Activated CD4-positive, CD25-positive, alpha-beta regulatory T cell treated with anti-CD3 and anti-CD28 coated beads, Interleukin-2, amount 50 U/mL, for 72 hours (primary cell): ENCODE measurements at places on chromosomes 6 and 20.

- no peak for DNase-seq
Observed at GRCh38 chr6:128538763-128539162, 18.4 kb upstream of the PTPRK start.

DNA sequence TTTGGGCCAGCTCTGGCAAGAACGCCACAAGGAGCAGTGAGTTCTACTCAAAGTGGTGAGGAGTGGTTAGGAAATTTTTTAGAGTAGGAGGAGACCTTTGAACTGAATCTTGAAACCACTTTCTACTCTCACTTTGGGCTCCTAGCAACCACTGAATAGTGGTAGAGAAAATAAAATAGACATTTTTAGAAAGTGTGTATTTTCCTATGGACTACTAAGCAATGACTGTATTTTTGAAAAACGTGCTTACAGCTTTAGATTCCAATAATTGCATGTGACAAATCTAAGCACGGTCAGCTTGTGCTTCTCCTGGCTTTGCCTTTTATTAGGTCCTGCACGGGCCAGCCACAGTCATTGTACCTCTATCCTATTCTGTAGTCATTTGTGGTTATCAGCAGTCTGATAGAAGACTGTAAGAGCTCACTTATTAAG, 8.7 kb upstream of the IFNGR1 start:
- DNase-seq: no peak

DNA sequence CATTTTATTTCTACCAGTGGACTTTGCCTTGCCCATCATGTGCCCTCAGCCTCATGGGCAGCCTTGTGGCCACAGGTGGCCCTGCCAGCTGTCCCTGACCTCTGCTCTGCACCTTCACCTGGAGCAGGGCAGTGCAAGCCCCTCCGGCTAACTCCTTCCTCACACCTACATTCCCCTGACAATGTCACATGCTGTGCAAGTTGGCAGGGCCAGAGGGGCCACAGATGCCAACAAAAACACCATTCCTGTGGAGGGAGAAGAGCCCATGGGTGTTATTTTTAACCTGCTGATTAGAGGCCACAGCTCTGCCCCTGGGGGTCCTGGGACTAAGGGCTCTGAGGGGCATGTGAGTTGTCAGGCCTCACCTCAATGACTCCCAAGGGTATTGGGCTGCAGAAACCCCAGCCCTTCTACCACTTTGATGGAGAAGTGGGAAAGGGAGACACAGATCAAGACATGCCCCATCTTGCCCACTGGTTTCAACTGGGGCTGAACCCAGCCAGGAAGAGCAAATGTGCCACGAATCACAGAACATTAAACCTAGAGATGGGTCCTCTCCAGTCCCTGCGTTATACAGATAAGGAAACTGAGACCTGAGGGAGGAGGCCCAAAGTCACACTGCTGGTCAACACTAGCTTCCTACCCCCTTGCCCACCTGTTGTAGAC, 65.0 kb downstream of the MRPL14 start:
- no peak for DNase-seq

DNA sequence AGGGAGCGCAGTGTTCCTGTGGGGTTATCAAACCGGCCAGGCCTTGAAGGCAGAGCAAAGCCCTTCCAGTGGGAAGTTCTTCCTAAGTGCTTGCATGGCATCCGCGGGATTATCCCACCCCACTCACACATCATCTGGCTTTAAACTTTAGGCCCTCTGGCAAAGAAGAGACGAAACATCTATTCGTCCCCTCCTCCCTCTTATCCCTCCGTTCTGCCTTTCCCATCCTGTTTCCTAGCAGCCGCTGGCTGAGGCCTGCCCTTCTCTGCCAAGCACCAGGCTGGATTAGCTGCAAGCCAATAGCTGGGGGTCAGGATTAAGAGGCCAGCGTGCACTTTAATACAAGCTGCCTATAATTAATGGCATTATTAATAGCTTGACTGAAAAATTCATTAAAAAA, 621.0 kb downstream of the PKHD1 start:
- no peak for DNase-seq

GRCh38 chr6:38213251-38213658, 393.7 kb downstream of the ZFAND3 start:
- DNase-seq: no peak

DNA sequence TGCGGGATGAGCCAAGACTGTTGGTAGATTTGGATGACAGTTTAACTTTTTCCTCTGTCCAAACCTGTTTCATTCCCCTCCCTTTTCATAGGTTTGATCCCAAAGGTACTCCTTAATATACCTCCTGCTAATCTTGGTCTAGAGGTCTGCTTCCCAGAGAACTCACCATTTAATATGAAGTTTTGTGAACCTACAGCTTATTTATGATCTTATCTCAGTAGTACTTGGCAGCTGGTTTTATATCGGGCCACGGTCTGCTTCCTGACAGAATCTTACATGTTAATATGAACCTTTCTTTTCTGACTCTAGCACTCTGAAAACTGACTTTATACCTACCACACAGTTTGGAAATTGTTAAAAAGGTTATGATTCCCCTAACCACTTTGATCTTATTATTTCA, 138.7 kb downstream of the MACROD2 start:
- DNase-seq: no peak

- no peak for DNase-seq
Observed at GRCh38 chr6:63581355-63582013, 9.2 kb downstream of the LOC128125822 start.

- no peak for DNase-seq
Observed at GRCh38 chr20:23636182-23636907, 1.4 kb downstream of the CST3 start.

- no peak for DNase-seq
Observed at GRCh38 chr20:25296094-25297093, 48.5 kb downstream of the PYGB start.

- DNase-seq: no peak
Observed at GRCh38 chr20:23602699-23603098, 3.0 kb downstream of the CST9 start.
